Stimulated activated CD4-positive, alpha-beta T cell treated with anti-CD3 and anti-CD28 coated beads, Interleukin-15, amount 100 ng/mL, for 48 hours (primary cell): ENCODE measurements at places on chromosomes 2 and 18.
A peak's percentile ranks its signal among the peaks of the same experiment; 100 is the strongest.

GRCh38 chr2:238202326-238203093, 985 bp downstream of the ILKAP start:
- no peak for DNase-seq

DNA sequence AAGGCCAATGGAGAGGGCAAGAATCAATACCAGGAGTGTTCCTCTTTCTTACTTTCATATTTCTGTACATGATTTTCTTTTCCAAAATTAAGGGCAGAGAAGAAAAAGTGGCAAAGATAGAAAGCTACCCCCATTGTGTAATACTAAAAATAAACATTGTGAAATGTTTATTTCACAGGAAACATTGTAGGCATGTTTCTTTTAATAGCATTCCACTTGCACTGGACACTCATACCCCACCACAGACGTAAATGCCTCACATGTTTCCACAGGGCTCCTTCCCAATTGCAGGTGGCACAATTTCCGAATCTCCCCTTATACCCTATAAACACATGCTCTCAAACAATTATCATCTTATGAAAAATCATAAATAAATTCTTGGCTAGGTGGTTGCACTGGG, 645.1 kb upstream of the SETBP1 start:
- no peak for DNase-seq

DNA sequence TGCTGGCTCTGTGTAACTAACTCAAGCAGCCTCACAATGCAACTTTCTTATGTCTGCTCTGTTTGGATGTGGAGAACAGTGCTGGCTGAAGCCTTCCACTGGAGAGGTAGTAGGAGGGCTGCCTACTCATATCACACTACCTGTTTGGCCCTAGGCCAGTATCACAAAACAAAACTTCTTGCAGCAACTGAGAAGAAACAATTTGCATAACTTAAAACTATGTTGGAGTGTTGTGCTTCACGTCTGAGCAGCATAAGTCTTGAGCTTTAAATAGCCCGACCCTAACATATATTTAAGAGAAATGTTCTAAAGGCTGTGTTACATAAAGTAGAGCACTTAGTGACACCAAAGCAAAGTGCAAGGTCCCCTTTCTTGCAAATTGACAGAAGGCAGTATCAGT, 204.9 kb upstream of the ACVR2A start:
- DNase-seq = no peak

- no peak for DNase-seq
These were observed 40.6 kb downstream of the PMS1 start for GRCh38 chr2:189824694-189825396.

GRCh38 chr2:24863641-24864040, 56.4 kb downstream of the ADCY3 start:
- DNase-seq = no peak

DNA sequence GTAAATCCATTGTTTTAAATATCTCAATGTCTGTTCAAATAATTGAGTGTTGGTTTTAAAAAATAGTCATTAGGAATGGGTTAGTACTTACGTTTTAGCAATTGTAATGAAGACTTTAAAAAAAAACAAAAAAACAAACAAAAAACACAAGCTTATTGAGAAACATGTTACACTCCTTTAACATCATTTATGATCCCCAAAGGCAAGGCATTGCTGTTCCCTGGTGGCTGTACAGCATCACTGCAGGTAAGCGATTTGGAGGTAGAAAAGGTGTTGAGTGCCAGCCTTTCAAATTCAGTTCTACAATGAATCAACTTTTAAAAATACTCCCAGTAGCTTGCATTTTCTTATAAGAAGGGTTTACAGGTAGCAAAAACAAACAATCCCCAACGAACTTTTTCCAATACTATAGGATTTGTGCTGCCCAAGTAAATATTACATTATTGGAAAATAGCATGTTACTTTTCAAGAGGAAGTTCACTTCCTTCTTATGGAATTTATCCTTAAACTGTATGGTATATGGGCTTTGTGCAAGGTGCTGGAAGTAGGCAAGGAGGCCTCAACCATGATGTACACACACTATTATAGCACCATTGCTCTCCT, 27.5 kb downstream of the CNRIP1 start:
- DNase-seq = no peak

GRCh38 chr18:22670914-22671313, 253.2 kb upstream of the CTAGE1 start:
- DNase-seq = no peak

GRCh38 chr2:219907011-219907365, 279.6 kb downstream of the SLC4A3 start:
- no peak for DNase-seq

- DNase-seq = no peak
These were observed 139.6 kb upstream of the RGPD4 start for GRCh38 chr2:107687073-107687472.

GRCh38 chr2:195590199-195590860, 66.7 kb upstream of the SLC39A10 start:
- no peak for DNase-seq

- peak; percentile 57 for DNase-seq
These were observed 7.9 kb downstream of the CROCC2 start for GRCh38 chr2:240913810-240914644.

GRCh38 chr18:41602034-41602433, 353.0 kb upstream of the PIK3C3 start:
- DNase-seq = no peak

- DNase-seq = no peak
These were observed 65.9 kb downstream of the EDAR start for GRCh38 chr2:108923019-108923700.

GRCh38 chr2:220120041-220120440, 492.6 kb downstream of the SLC4A3 start:
- DNase-seq = no peak

GRCh38 chr2:208240619-208241209, 14.2 kb downstream of the IDH1 start:
- DNase-seq = no peak

DNA sequence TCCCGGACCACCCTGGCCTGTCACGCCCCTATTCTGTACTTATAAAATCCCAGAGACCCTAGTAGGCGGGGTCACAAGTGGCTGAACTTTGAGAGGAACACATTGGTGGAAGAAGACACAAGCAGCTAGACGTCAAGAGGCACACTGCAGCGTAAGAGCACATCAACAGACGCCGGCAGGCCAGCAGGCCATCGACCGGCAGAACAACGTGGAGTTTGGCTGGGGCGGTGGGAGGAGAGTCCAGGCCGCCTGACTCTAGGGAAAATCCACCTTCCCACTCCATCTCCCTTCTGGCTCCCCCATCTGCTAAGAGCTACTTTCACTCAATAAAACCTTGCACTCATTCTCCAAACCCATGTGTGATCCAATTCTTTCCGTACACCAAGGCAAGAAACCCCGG, 601.8 kb upstream of the CDH2 start:
- no peak for DNase-seq

DNA sequence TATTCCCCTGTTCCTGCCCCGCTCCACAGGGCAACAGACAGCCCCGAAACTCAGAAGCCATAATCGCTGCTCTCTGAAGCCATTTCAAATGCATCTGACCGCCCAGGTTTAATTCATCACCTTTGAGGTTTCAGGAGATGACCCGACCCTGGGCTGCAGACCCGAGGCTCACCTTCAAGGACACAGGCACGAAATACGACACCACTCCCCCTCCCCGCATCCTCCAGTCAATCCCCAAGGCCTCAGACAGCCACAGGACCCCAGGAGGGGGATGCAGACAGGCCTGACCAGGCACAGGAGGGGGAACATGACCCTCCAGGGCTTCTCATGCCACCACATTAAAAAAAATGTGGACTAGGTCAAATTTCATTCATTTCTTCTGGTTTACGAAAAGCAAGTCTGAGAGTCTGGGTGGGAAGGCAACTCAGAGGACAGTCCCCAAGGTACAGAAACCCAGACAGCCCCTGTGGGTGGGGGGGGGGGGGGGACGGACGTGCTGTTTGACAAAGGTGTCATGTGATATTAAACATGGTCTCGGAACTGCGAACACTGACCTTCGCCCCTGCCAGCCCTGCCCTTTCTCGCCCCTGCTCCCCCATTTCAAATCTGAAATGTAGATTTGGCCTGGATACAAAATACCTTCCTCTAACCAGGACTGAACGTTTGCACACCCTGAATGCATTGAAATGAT, 142.9 kb downstream of the BCL11A start:
- no peak for DNase-seq

DNA sequence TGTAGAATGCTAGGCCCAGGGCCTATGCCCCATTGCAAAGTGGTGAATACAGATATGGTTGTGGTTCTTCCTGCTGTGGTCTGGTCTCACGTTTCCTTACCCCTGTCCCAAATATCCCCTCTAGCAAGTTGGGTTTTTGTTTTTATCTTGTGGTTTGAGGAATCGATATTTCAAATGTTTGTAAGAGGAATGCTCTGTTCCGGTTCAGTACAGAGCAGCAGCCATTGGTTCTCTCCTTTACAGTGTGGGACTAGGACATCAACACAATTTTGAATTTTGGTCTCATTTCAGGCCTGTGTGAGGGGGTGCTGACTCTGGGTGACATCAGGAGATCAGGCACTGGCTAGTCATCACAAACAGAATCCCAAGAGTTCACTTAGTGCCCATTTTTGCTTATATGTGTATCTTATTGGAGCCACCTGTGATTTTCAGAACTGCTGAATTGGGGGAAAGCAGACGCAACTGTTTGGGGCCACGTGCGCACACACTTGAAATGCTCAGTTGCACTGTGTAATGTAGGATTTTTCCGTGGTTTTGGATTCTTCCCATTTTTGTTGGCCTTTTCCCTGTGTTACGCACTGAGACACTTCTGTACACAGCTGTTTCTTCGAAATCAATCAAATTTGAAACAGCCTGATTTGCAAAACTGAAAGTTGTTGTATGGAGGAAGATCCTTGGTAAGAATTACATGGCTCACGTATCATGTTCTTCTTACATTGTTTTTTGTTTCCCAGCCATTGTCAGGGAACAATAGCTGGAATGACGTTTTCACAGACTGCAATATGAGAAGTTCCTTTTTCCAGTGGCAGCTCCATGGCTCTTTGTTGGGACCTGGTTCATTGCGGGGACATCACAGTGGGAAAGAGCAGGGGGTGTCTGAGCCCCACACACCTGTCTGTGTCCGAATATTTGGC, 8.6 kb downstream of the SH3BP4 start:
- no peak for DNase-seq

DNA sequence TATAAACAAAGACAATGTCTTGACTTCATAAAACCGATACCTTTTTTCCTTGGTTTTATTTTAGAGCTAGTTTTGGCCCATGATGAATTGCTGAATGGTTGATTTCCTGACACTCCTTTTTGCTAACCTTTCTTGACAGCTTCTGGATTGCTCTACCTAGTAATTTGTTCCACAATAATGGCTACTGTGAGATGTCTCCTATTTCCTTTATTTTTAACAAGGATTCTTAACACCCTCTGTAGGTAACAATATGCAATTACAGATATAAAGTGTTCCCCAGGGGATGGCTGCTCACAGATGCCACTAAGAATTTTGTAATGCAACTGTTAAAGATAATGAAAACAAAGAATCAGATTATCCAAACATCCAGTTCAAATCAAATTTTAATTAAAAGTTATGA, 100.8 kb upstream of the ATP5MC3 start:
- DNase-seq = no peak

DNA sequence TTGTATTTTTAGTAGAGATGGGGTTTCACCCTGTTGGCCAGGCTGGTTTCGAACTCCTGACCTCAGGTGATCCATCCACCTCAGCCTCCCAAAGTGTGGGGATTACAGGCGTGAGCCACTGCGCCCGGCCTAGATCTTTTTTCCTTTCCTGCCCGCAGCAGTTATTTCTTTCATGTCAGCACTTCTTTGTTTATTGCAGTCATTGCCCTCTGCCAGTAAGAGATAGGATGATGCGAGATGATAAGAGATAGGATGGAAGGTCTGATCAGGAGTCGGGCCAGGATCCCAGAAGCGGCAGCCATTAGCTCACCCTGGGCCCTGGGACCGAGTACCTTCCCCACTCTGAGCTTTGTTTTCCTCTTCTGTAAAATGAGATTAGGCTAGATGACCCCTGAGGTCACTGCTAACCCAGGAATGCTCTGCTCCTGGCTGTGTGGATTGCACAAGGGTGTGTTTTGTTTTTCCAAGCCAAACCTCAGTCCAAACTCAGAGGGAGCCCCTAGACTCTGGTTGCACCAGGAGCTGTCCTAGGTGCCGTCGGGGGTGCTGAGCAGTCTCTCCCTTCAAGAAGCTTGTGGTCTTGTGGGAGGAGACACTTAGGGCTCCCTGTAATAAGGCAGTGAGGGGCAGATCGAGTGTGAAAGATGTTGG, 63.3 kb downstream of the LPIN1 start:
- DNase-seq = no peak

GRCh38 chr2:132773331-132773730, 103.3 kb upstream of the LYPD1 start:
- DNase-seq = no peak

DNA sequence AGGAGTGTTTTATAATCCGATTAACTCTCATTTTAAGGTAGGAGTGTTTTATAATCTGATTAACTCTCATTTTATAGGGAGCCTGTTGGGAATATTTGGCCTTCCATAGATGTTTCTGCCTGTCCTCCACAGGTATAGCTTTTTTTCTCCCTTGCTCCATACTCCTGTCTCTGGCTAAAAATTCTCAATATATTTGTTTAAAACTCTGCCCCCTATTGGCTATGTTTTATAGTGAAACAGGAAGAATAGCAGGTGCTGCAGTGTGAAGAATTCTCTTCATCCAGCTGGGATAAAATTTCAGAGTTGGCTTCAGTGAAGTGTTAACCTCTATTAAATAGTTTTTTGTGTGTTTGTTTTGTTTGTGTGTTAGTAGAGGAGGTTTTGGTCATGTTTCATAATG, 1046.0 kb upstream of the TMEFF2 start:
- DNase-seq = no peak
